Tongue (tissue), 3 donors: ENCODE measurements at places on chromosomes 13 and 19.

GRCh38 chr19:5326986-5327623 lies 13.5 kb downstream of the PTPRS start:
- DNase-seq = no peak

GRCh38 chr13:108859197-108860012 lies 230.0 kb downstream of the MYO16 start:
- peak; percentile 31 for DNase-seq

GRCh38 chr13:23851106-23851505 lies 38.1 kb downstream of the MIPEP start:
- DNase-seq = peak; percentile 35

GRCh38 chr13:101398920-101399319 lies 17.4 kb downstream of the NALCN start:
- DNase-seq = no peak

GRCh38 chr13:112144616-112145550 lies 77.9 kb downstream of the SOX1 start:
- no peak for DNase-seq

DNA sequence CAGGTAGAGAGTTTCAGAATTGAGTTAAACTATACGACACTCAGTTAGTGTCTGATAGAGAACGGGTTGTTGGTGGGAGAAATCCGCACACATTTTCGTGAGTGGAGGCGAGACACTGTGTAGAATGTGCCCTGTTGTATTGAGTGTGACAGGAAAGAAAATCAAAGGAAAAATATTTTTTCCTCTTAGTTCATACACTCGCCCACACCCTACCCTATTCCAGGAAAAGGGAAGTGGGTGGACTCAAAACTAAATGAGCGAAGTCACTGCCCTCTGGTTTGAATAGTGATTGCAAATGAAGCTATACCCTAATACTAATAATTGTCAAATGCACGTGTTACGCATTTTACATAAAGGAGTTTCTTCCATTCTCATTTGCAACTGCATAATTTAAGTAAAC lies 2.0 kb downstream of the ZNF347 start:
- no peak for DNase-seq

DNA sequence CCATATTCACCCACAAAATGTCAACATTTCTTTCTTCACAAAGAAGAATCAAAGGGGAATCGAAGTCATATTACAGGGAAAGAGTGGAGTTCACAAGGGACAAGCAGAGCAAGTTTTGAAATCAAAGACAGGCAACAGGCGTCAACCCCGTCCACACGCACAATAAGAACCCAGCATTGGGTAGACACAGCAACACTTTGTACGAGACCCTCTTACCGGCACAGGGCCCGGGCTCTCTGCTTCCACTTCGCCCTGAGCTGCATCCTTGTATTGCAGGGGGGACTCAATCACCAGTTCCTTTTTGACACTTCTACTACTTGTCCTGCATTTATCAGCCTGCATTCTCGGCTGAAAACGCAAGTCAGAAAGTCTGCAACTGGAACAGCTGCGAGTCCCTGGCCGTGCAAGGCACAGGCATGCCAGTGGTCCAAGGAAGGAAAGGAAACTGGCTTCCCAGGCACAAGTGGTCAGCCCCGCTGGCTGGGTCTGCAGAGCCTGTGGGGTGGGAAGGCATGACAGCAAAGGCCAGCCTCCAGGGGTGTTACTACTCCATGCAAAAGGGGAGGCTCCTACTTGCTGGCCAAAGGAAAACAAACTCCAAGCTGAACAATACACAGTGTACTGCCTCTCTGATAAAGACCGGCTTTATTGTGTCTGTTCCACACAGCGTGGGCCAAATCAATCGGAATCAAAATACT lies at the start of gene DOCK9:
Gene DOCK9, minus strand, starts transcription at position 497 of the 698 bp plus-strand sequence. Its CDS starts 155 bp downstream, at position 342.
- DNase-seq = peak; percentile 90

DNA sequence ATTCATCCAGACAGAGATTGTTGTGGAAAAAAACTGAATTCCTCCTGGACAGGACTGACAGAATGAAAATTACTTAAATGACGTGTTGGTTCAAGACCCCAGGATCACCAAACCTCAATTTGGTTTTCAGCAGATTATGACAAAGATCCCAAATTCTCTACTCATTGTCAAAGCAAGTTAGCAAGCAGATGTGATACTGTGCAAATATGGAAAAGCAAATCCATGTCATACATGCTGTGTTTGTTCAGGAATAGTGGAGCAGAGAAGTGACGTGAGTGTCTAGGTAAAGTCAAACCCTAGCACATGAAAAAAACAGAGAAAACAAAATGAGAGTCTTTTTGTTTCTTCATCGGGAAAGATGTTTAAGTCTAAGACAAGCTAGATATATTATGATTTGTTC lies 169.2 kb upstream of the NBEA start:
- DNase-seq = no peak

GRCh38 chr13:111668451-111668850 lies 348.0 kb downstream of the TEX29 start:
- no peak for DNase-seq

GRCh38 chr13:84479656-84480055 lies 597.4 kb upstream of the SLITRK1 start:
- no peak for DNase-seq

- peak; percentile 100 for DNase-seq
These were observed at the start of gene ZNF77 for GRCh38 chr19:2944775-2945574. TSS of gene ZNF77 (minus strand) at chr19:2944971. CDS start at chr19:2944840, 131 bp downstream.

DNA sequence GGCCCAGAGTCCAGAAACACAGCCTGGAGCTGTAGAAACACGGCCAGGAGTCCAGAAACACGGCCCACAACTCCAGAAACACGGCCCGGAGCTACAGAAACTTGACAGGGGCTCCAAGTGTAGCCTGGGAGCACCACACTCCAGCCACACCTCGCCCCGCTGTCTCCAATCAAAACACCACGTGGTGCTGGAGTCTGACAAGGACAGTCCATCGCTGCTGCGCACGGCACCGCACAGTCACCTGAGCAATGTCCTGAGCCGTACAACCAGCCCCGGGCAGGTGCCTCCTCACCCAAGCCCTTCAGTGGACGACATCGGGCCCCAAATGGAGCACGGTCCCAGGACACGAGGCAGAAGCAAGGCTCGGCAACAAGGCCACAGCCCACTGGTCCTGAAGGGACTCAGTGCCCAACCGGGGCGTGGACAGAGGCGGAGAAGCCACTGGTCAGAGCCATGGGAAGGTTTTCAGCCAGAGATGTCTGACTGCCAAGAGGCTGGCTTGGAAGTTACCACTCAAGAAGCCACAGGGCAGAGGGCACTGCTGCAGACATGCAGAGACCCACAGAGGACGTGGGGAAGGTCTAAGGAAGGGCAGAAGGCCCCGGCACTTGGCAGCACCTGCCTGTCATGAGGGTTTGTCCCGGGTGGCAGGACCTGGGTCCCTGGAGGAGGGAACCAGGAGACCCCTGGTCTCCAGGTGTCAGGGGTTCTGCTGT lies 19.7 kb upstream of the PLPP2 start:
- no peak for DNase-seq

DNA sequence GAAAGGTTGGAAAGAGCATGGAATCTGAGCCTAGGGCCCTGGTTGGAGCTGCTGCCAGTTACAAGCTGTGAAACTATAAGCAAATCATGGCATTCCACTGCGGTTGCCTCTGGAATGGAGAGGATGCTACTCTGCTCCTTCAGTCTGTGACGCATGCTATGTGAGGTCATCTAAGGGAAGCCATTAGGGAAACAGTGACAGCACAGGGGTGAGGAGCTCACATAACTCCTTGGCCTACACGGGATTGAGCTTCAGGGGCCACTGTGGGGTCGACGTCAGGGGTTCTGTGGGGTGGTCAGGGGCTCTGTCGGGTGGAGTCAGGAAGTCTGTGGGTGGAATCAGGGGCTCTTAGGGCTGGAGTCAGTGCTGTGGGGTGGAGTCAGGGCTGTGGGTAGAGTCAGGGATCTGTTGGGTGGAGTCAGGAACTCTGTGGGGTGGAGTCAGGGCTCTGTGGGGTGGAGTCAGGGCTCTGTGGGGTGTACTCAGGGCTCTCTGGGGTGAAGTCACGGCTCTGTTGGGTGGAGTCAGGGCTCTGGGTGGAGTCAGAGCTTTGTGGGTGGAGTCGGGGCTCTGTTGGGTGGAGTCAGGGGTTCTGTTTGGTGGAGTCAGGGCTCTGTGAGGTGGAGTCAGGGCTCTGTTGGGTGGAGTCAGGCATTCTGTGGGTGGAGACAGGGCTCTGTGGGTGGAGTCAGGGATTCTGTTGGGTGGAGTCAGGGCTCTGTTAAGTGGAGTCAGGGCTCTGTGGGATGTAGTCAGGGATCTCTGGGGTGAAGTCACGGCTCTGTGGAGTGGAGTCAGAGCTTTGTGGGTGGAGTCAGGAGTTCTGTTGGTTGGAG lies 35.8 kb upstream of the MEDAG start:
- DNase-seq = peak; percentile 65

DNA sequence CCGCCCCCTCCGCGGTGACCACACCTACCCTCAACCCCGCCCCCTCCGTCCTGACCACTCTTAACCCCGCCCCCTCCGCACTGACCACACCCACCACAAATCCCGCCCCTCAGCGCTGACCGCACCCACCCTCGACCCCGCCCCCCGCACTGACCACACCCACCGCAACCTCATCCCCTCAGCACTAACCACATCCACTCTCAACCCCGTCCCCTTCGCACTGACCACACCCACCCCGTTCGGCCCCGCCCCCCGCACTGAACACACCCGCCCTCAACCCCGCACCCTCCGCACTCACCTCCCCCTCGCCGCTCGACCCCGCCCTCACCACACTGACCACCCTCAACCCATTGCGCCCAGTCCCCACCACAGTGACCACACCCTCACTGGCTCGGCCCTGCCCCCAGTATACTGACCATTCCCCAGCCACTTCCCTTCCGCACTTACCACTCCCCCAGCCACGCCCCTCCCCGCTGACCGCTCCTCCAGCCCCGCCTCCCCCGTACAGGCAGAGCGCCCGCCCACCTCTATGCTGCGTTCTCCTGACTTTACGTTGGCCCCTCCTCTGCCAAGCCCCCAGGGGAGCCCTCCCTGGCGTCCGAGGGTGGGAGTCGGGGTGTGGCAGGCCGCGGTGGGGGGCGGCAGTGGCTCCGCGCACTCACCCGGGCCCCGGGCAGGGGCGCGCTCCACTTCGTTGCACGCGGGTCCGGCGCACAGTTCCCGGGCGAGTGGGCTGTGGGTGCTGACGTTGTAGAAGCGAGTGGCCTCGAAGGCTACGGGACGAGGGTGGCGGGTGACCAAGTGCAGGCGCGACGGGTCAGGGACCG lies 8.4 kb downstream of the F2RL3 start:
- DNase-seq = peak; percentile 92

GRCh38 chr13:53098455-53098854 lies 69.8 kb downstream of the OLFM4 start:
- no peak for DNase-seq

GRCh38 chr13:44719857-44720671 lies 143.9 kb upstream of the TSC22D1 start:
- DNase-seq = peak; percentile 49

DNA sequence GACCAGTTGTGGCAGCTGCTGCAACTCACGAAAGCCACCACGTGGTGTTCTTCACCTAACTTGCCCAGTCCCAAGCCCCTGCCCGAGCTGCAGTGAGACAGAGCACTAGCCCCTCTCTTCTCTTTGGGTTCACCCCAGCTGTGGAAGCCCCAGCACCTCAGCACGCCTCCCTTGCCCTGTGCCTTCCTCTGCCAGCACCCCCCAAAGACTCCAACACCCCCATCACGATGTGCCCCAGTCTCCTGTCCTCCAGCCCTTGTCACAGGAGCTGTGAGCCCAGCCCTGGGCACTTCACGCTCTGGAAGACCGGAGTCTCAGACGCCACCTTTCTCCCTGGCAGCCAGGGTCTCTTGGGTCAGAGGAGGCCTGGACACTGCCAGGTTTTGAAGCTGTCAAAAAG lies 2.2 kb upstream of the ZNF135 start:
- no peak for DNase-seq

- DNase-seq = no peak
These were observed 1.8 kb upstream of the LRRC4B start for GRCh38 chr19:50569938-50570540.

- DNase-seq = no peak
These were observed 34.9 kb upstream of the FXYD3 start for GRCh38 chr19:35080613-35081170.

DNA sequence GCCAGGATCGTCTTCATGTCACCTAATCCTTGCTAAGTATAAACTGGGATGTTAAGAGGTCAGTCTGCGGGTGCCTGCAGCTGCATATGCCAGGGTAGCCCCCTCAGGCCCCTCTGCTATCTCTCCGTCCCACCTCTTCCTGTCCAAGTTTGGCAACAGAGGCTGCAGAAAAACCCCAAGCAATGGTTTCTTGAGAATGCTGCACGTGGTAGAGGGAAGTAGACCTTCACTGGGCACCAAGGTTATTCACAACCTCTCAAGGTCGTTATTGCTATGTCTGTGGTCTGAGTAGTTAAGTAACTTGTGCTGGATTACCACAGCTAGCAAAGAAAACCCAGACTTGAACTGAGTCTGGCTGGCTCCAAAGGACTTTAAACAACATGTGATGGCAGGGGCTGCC lies 77.9 kb upstream of the XPO4 start:
- DNase-seq = no peak

- no peak for DNase-seq
These were observed at the start of gene DGKH for GRCh38 chr13:42048342-42048683. TSS of gene DGKH (plus strand) at chr13:42048648. CDS start at chr13:42048774, 126 bp downstream.

GRCh38 chr13:59360108-59360507 lies 803.6 kb downstream of the DIAPH3 start:
- no peak for DNase-seq

DNA sequence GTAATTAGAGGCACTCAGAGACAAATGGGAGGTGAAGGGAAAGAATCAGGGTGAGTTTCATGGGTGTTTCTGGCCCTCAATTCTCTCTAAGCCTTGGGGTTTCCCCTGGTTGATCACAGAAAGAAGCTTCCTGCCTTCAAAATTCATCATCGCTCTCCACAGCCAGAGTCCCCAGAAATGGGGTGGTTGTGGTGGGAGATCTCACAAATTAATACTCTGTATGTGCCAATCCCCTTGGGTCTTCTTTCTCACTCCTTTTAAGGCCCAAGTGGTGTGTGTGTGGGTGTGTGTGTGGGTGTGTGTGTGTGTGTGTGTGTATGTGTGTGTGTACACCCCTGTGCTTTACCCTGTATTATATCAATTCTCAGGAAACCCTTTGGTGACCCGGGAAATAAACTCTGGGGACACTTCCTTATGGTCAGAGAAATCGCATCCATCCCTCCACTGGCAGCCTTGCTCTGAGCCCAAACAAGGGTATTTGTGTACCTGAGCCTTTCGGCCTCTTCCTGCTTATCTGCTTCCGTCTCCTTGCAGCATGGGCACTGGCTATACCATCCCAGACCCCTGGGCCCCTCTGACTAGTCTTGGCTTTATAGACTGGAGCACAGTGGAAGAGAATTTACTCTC lies 2.8 kb upstream of the FCGBP start:
- no peak for DNase-seq

DNA sequence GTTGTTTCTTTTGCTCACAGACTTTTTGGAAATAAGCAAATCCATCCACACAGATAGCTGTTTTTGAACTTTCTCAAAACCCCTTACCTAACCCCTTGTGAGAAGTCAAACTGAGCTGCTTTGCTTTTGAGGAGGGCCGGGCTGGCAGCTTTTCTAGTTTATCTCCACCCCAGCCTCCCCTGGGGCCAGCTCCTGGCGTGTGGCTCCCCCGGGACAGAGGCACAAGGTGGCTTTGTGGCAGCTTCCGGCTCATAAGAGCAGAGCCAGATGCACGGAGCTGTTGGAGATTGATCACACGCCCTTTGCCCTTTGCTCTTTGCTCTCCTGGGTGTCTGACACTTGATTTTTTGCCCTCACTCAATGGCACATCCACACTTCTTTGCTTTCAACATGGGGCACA lies 24.9 kb upstream of the RNF113B start:
- DNase-seq = no peak

- DNase-seq = peak; percentile 74
These were observed 51.5 kb downstream of the SKA3 start for GRCh38 chr13:21124852-21125251.

GRCh38 chr13:46526100-46526735 lies 26.8 kb upstream of the LRCH1 start:
- no peak for DNase-seq
